ENCODE measurements at places on chromosomes 1 and 21.

DNA sequence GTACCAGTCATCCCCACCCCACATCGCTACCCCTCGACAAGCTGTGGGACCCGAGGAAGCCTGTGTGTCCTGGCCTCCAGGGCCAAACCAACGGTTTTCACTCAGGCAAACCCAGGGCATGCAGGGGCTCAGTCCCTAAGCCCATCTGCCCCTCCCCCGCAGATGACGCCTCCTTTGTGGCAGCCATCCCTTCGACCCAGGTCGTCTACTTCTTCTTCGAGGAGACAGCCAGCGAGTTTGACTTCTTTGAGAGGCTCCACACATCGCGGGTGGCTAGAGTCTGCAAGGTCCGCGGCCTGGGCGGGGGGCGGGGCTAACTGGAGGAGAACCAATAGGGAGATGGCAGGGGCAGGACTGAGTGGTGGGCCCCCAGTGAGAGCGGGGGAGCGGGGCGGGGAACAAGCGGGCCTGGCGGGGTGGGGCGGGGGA is 7.4 kb downstream of the SEMA4A start:
- peak; percentile 85 for DNase-seq

- no peak for DNase-seq
Observed at GRCh38 chr1:230883967-230884366, 15.6 kb upstream of the C1orf198 start.

- DNase-seq, result no peak
Observed at GRCh38 chr21:33135925-33136324, 66.0 kb downstream of the OLIG1 start.

GRCh38 chr1:203609979-203610493 is 16.6 kb upstream of the ATP2B4 start:
- DNase-seq, result no peak

DNA sequence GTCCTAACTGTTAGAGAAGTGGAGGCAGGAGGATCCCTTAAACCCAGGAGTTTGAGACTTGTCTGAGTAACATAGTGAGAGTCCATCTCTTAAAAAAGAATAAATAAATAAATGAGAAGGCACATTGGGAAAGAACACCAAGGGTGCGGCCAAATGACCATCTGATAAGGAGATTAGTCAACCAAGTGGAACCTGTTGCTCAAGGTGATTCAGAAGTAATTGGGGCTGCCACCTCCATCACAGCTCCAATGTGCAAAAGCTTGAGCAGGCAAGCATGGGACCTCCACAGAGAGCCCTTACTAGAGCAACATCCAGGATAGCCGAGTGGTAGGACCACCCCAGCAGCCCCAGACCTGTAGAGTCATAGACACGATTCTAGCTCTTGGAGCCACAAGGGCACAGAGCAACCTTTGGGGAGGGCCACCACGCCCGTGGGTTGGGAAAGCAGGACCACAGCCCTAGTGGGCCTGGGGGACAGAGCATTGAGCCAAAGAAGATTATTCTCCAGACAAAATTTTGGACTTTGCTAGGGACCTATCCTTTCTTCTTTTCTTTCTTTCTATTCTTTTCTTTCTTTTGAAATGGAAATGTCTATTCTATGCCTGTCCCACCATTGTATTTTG is 40.9 kb downstream of the KCNK1 start:
- DNase-seq, result no peak

DNA sequence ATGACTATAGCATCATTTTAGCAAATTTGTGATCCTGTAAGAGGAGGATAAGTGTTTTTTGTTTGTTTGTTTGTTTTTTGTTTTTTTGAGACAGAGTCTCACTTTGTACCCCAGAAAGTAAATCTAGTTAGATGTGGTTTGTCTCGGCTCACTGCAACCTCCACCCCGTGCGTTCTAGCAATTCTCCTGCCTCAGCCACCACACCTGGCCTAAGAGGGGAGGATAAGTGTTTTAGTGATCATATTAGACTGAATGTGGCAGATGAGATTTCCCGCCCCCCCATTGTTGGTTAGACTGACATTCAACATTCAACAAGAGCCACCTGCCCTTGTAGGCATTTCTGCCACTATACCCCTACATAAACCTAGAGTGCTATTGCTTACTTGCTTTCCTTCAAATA is 98.5 kb downstream of the OSBPL9 start:
- no peak for DNase-seq

- no peak for DNase-seq
Observed at GRCh38 chr1:204872262-204872881, 1.7 kb downstream of the NFASC start.

DNA sequence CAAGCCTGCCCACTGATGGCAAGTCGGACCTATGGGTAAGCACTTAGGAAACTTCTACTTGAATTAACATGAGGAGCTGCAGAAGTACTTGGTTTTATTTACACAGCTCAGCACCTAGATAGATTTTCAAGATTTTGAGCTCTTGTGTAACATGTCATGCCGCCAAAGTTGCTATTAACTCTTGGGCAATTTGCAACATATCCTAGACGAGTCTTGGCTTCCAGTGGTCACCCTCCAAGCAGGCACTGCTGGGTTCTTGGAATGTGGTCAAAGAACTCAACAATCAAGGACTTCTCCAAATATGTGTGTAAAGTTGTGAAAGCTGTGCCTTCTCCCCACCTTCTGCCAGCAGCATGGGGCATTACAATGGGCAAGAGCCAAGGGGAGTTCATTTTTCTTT is 17.8 kb upstream of the GUCA2B start:
- DNase-seq, result no peak

GRCh38 chr1:983798-984475 is 2.0 kb upstream of the PERM1 start:
- DNase-seq, result peak; percentile 87

- DNase-seq, result no peak
Observed at GRCh38 chr1:114091711-114092110, 62.0 kb downstream of the SYT6 start.

- no peak for DNase-seq
Observed at GRCh38 chr21:23811805-23812204, 1795.5 kb downstream of the MRPL39 start.

DNA sequence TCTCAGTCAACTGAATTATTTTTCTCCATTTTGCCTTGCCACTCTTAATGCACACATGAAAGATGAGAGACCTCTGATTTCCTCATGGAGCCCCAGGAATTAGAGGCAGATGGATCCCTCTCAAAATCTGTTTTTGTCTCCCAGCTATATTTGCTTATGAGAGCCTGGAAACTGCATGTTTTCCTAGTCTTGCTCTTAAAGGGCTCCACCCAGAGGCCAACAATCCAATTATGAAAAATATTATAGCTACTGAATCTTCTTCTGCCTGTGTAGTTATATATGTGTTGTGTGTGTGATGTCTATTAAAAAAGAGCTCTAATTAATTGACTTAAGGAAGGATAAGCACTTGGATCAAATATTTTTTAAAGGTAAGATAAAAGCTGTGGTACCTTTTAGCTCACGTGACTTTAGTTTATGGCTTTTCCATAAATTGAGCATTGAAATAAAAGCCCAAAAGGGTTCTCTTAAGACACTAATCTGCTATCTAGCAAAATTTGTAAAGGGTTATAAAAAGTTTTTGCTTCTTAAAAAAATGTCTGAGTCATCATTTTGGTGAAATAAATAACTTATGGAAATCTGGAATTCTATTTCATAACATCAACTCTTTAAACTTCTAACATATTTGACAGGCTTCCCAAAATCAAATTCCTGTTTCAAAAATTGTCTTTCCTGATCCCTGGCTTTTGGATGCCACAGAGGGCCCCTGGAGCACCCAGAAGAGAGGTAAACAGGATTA is 31.2 kb upstream of the TSPEAR start:
- no peak for DNase-seq

- no peak for DNase-seq
Observed at GRCh38 chr1:115340879-115341278, 2.8 kb upstream of the NGF start.

DNA sequence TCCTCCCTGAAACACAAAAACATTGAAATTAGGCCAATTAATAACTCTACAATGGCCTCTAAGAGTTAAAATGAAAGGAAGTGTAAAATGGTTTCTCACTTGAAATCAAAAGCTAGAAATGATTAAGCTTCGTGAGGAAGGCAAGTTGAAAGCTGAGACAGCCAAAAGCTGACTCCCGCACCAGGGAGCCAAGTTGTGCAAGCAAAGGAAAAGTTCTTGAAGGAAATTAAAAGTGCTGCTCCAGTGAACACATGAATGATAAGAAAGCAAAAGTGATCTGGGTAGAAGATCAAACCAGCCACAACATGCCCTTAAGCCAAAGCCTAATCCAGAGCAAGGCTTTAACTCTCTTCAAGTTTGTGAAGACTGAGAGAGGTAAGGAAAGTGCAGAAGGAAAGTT is 22.8 kb downstream of the CYYR1 start:
- DNase-seq, result no peak
